ENCODE measurements at places on chromosomes 12 and 14.

- no peak for DNase-seq
Observed at GRCh38 chr14:91573528-91573893, 63.4 kb upstream of the PPP4R3A start.

DNA sequence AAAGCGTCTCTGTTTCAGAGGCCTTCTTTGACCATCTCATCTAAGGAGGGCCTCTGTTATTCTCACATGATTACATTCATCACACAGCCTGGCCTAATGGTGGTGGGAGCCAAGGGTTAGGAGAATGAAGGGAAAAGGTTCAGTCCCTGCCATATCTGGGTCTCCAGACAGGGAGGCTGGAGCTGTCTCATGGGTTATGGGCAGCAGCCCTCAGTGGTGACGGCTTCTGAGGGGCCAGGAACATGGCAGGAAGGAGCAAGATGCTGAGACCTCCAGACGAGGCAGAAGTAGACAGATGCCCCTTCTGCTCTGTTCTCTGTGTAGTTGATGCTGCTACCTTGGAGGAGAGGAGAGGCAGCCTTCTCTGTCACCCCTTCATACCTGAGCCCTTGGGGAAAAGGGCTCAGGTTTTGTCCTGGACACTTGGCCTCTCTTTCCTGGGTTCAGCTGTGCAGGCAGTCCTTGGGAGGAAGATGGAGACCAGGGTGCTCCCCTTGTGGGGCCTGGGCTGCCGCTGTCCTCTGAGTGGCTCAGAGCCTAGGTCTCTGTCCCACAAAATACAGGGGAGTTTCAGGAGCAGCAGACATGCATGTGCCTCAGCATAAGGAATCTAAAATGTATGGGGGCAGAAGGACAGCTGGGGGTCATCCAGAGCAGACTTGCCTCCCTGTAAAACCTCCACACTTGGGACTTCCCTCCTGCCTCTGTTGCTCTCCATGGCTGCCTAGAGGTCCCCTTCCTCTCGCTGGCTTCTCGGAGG, 3.6 kb downstream of the IFI27L2 start:
- no peak for DNase-seq

DNA sequence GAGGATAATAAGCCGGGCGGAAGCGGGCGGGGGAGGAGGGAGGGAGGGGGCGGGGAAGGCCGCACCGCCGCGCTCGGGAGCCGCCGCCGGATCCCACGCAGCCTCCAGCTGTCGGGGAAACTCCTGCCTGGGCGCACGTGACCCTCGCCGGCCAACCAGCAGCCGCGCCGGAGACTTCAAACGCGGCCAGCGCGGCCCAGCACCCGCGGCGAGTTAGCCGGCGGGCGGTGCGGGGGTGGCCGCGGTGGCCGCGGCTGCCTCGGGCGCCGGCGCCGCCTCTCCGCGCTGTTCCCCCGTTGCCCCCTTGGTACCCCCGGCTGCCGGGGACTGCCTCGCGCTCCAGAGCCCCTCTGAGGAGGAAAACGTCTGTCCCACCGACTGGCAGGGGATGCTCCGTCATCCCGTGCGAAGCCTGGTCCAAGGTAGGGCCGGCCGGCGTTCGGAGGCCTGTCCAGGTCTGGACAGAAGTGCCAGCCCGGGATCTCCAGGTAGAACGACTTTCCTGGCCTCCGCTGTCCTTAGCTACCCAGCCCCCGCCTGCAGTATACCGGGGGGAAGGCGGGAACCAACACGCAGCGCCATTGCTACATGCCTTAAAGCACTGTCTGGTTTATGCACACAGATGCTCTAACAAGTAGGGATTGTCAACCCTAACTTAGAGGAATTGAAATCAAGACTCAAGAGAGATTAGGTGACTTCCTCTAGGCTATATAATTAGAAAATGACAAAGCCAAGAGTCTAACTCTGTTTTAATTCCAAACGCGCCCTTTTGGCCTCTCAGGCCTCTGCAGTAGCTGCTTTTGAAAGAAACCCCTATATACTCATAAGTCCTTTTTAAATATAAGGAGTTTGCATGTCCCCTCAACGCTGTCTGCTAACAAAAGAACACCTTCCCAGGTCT, at the start of gene YAF2:
Gene YAF2 (minus strand): TSS at position 9 of the 901 bp plus-strand sequence. CDS start 68 bp downstream, outside the sequence.
- DNase-seq: no peak

- no peak for DNase-seq
Observed at GRCh38 chr12:108236366-108236765, 102.7 kb downstream of the CMKLR1 start.

GRCh38 chr14:94129758-94130414, 482 bp upstream of the IFI27L2 start:
- DNase-seq: peak; percentile 37

GRCh38 chr12:22333713-22334409, 646 bp downstream of the ST8SIA1 start:
- DNase-seq: no peak

- DNase-seq: no peak
Observed at GRCh38 chr14:61519106-61519505, 176.2 kb upstream of the HIF1A start.

GRCh38 chr12:130266751-130267150, 70.9 kb upstream of the PIWIL1 start:
- DNase-seq: no peak

DNA sequence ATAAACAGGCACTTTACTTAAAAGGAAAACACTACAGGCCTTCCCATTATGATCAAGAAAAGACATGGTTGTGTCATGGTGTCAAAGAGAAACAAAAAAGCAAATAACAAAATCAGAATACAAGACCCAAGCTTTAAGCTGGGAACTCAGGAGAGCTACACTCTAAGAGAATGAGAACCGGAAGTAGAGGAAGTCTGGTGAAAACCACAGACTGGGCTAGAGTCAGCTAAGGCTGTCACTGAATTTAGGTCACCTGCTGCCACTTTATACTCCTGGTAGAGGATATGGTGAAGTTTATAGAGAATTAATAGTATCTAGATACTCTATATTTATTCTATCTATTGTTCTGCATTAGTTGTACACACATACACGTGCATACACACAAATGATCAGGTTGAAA, 971.7 kb downstream of the FLRT2 start:
- DNase-seq: no peak
